ENCODE measurements at places on chromosomes 16 and 17.
A peak's percentile ranks its signal among the peaks of the same experiment; 100 is the strongest.

DNA sequence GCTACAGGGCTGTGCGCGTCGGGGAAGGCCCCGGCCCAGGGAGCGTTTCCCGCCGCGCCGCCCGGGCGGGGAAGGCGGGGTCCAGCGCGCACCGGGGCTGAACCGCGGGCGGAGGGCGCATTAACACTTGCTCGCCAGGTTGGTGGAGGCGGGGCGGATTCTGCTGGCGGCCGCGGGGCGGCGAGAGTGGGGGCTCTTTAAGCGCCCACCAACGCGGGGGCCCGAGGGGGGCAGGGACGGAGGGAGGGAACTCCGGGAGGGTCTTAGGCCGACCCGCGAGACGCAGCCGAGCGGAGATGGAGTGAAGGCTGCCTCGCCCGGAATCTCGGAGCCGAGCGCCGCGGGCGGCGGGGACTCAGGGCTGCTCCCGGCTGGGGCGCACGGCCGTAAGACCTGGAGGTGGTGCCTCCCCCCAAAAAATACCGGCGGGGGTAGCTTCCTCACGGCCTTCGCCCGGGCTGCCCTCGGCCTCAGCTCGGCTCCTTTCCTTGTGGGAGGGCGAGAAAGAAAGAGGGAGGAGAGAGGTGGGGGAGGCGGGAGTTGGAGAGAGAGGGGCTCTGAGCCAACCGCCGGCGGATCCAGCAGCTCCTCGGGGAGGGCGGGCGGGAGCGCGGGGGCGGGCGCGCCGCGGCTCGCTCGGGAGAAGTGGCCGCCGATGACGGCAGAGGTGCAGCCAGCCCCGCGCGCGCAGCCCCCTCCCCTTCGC lies 415 bp upstream of the FOXF1 start:
- DNase-seq, result no peak

DNA sequence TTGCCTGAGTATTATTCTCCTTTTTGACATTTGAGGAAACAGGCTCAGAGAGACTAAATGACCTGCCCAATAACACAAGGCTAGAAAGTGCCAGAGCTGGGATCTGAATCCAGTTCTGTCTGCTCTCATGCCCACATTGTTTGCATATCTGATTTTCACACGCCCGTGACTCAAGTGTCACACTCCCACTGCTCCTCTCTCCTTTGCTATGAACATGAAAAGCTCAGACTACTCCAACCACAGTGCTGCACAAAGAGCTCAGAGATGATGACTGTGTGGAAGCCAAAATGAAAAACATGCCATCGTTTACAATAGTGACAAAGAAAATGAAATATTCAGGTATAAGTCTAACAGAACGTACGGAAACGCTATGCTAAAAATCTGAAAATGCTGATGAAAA lies 107.9 kb downstream of the SMG6 start:
- DNase-seq, result peak; percentile 40

DNA sequence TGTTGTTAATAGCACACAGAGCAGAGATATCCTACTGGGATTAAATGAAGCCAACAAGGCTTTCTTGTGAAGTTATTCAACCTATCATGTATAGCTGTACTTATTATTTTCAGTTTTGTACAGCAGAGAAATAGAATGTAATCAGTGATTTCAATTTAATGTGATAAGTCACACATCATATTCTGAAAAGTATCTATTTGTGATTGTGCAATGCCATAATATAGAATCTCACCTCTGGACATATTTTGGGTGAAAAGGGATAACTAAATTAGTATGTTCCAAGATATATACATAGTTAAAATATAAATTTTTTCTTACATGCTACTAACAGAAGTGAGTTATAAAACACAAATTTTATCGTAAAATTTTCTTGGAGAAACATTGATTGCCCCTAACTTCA lies 544.3 kb upstream of the KIF2B start:
- DNase-seq, result no peak

DNA sequence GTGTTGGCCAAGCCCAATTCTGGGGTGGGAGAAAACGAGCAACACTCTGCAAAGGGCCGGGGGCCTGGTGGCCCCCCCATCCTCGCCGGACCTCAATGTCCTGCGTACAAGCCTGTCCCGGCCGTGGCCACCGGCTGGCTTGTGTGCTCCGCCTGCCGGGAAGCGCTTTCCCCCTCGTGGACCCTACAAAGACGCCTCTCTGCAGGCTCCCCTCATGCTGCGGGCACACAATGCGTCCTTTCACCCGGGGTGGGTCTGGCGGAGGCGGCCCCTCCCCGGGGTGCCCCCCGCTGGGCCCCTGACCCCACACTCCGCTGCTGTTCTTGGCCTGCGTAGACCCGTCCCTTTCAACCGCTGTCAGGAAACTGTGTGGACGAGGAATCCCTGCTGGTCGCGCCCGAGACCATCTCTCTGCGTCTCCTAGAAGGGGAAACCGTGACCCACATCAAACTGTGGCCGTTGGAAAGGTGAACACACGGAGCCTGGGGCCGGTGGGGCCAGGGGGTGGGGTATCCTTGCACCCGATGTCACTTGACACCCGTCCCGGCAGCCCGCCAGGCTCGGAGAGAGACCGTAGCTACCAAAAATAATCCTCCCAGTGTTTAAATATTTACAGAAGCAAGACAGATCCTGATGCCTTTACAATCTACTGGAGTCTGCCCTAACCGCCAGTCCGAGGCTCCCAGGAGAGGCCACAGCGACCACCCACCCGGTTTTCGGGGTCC lies 43.6 kb downstream of the TBC1D16 start:
- no peak for DNase-seq

GRCh38 chr17:79659376-79659775 lies 48.5 kb upstream of the RBFOX3 start:
- DNase-seq, result no peak

- no peak for DNase-seq
Observed at GRCh38 chr16:10245002-10245401, 62.8 kb upstream of the GRIN2A start.

DNA sequence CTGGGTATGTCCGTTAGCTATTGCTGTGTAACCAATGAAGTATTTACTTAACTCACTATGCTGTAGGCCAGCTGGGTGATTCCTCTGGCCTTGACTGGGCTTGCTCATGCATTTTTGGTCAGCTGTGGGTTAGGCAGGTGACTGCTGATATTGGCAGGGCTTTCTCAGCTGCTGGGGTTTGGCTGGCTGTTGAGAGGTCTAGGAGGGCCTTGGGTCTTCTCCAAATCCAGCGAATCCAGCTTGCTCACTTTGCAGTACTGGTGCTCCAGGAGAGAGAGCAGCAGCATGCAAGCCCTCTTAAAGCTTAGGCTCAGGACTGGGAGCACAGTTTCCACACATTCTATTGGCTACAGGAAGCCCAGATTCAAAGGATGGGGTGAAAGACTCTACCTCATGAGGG lies 270.1 kb downstream of the PHKB start:
- no peak for DNase-seq

- no peak for DNase-seq
Observed at GRCh38 chr17:1110862-1111598, 68.8 kb downstream of the ABR start.

DNA sequence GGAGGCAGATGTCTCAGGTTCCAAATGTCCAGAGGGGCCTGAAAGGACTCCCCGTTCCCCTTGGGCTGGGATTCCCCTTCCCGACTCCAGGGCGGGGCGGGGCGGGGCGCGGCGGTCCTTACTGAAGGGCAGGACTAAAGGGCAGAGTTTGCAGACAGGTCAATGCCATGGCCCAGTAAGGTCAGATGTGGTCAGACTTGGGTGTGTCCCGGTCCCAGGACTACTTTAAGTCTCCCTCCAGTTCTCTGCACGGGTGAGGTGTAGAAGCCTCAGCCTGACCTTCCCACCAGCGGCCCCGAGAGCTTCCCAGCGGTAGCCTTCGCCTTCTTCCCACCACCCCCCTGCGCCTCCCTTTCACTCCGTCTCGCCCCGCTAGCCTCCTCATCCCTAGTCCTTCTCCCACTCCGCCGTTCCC lies 532 bp downstream of the KDM6B start:
- no peak for DNase-seq

- DNase-seq, result no peak
Observed at GRCh38 chr16:57935904-57936303, 35.0 kb downstream of the CNGB1 start.

DNA sequence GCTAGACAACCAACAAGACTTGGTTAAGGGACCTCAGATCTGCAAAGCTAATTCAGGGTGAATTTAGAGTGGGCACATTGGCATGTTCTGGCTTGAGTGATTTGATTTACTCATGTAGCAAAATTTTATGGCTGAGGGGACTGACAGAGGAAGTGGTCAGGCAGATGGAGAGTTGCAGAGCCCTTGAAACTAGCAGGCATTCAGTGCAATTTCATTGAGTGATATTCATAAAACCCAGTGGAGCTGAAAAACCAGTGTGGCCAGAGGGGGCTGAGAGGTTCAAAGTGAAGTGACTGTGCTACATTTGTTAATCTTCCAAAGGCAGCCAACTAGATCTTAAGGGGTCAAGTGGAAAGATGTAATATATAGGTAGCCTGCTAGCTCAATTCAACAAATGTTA lies 2.2 kb upstream of the TMEM94 start:
- DNase-seq, result no peak

DNA sequence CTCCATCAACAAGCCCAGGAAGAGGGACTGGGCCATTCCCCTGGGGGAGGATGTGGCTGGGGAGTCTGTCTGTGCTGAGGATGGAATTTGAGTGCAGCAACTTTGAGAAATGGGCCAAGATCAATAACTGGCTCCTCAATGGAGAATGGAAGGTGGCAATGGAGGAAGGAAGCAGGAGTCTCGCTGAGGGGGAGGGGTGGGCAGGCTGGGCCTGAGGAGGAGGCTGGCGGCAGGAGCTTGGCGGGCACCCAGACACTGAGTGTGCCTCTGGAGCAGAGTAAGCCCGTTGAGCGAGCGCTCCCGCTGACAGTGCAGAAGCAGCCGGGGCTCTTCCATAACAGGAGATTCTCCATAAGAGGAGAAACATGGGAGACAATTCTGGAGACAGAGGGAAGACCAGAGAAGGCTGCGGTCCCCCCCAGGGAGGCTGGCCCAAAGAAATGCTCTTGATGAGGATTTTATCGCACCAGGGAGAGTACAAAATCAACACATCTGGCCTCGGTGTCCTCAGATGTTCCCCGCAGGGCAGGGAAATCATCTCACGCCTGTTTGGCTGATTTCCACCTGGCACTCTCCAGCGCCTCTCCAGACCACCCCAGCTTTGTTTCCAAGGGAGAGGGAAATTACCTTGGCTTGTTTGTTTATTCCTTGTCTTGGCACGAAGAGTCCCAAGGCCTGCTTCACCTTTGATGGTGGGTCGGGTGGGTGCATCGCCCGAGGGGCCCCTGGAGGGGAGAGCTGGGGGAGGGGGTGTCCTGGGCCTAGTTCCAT lies 2.8 kb upstream of the MMP15 start:
- no peak for DNase-seq

GRCh38 chr17:55897301-55897700 lies 146.4 kb downstream of the PCTP start:
- no peak for DNase-seq

DNA sequence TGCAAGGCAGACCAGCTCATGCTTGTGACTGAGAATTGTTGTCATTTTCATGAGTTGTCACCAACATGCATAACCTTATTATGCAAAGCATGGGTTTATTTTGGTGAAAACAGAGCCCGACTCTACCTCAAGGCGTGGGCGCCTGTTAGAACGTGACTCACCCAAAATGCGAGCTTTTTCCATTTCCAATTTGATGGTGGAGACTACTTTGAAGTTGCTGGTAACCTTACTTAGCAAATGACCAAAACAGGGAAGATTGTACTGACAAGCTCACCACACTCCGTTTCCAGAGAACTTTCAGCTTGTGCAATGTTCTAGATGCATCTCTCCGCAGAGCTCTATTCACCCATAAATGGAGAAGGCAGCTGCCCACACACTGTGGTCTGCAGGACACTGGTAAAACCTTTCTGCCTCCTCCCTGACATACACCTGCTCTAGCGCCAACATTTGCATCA lies 284.5 kb downstream of the MAF start:
- peak; percentile 80 for DNase-seq

GRCh38 chr16:83802135-83802534 lies 5.6 kb upstream of the HSBP1 start:
- DNase-seq, result no peak

GRCh38 chr17:69945698-69946185 lies 129.3 kb upstream of the KCNJ16 start:
- no peak for DNase-seq

GRCh38 chr16:381012-381788 lies 578 bp downstream of the PGAP6 start:
- no peak for DNase-seq

GRCh38 chr17:2435862-2436261 lies 35.0 kb upstream of the MNT start:
- DNase-seq, result no peak

- DNase-seq, result peak; percentile 72
Observed at GRCh38 chr17:68290955-68291835, at the start of the genes ARSG and SLC16A6. ARSG (plus strand) TSS chr17:68291495; CDS start chr17:68307494, 15,999 bp downstream. SLC16A6 (minus strand) TSS chr17:68291127; CDS start chr17:68278320, 12,807 bp downstream.

DNA sequence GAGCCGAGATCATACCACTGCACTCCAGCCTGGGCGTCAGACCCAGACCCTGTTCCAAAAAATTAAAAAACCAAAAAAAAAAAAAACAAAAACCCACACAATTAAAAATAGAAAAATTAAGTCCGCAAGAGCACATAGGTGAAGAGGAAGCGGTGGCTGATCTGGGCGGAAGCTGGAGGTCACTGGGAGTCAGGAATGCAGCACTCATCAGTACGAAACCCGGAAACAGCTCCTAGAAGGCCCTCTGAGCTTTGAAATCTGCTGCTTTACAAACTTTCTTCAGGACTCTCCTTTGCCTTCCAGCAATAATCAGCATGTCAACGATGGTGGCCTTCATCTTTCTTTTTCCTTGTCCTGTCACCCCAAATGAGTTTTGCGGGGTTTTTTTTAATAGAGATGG lies 29.5 kb downstream of the TRAP1 start:
- DNase-seq, result no peak

- no peak for DNase-seq
Observed at GRCh38 chr17:41294016-41294415, 8.6 kb downstream of the KRTAP29-1 start.

DNA sequence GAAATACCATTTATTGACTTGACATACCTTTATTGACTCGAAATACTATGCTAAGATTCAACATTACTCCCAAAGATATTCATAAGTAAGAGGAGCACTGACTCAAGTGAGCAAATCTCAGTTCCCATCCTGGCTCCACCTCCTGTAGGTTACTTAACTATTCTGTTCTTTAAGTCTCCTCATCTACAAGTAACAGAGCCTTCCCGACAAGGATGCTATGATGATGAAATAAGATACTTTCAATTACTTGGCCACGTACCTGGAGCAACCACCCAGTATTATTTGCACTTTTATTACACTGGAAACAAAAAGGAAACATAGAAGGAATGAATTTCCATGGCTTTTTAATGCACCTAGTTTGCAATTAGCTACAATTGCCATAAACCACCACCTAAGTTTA lies 16.3 kb downstream of the KANSL1 start:
- DNase-seq, result no peak

GRCh38 chr17:27613433-27613832 lies 17.6 kb upstream of the LGALS9 start:
- DNase-seq, result no peak

- no peak for DNase-seq
Observed at GRCh38 chr16:14344292-14344691, 273.2 kb downstream of the MRTFB start.

All from stimulated activated CD4-positive, alpha-beta T cell treated with anti-CD3 and anti-CD28 coated beads, TNF-alpha, amount 100 ng/mL, for 48 hours (primary cell).